RWPE2 (cell line): ENCODE measurements at places on chromosomes 12 and 14.
A peak's percentile ranks its signal among the peaks of the same experiment; 100 is the strongest.

GRCh38 chr12:128190614-128191013 lies 76.4 kb upstream of the TMEM132C start:
- H3K36me3 ChIP-seq: no peaks in the 10 kb centered on the region
- no peaks in the 10 kb centered on the region for H3K27me3 ChIP-seq
- no peak for DNase-seq
- H3K27ac ChIP-seq: no peak overlapping the region
- H3K4me1 ChIP-seq: no peaks in the 10 kb centered on the region

DNA sequence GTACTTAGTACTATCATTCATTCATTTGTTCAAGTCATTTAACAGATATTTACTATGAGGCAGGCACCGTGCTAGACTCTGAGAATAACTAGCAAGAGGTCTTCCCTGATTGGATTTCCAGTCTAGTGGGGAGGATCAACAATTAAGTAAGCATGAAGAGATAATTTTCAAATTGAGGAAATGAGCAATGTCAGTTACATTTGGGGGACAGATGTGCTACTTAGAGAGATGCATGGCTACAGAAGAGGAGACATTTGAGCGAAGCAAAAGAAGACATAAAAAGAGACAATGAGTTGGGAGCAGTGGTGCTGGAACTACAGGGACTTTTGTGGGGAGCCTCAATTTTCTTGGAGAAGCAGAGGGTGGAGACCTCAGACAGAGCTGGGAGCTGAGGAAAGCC lies 7.7 kb downstream of the KCNA5 start:
- H3K4me1 ChIP-seq: no peaks in the 10 kb centered on the region
- H3K4me3 ChIP-seq: no peak overlapping the region
- H3K27ac ChIP-seq: no peak overlapping the region
- no peaks in the 10 kb centered on the region for H3K36me3 ChIP-seq
- DNase-seq: no peak
- peaks cover 12% of the 10 kb centered on the region for H3K27me3 ChIP-seq

GRCh38 chr12:62291864-62292760 lies 31.9 kb downstream of the USP15 start:
- no peaks in the 10 kb centered on the region for H3K27me3 ChIP-seq
- no peaks in the 10 kb centered on the region for H3K4me1 ChIP-seq
- no peak for DNase-seq
- peaks cover 34% of the 10 kb centered on the region for H3K36me3 ChIP-seq

GRCh38 chr14:32980902-32981501 lies 42.3 kb downstream of the NPAS3 start:
- H3K4me3 ChIP-seq: no peak overlapping the region
- no peak for DNase-seq
- H3K36me3 ChIP-seq: no peaks in the 10 kb centered on the region
- H3K4me1 ChIP-seq: no peaks in the 10 kb centered on the region
- H3K27me3 ChIP-seq: peaks cover 22% of the 10 kb centered on the region

- H3K27me3 ChIP-seq: no peaks in the 10 kb centered on the region
- H3K4me1 ChIP-seq: no peaks in the 10 kb centered on the region
- no peak overlapping the region for H3K4me3 ChIP-seq
- peaks cover 67% of the 10 kb centered on the region for H3K36me3 ChIP-seq
Observed at GRCh38 chr12:47700263-47700662, 5.6 kb downstream of the RPAP3 start.

- no peak for DNase-seq
- H3K4me1 ChIP-seq: peaks cover 40% of the 10 kb centered on the region
- H3K36me3 ChIP-seq: no peaks in the 10 kb centered on the region
- peak overlapping the region; percentile 80 for H3K27ac ChIP-seq
- H3K4me3 ChIP-seq: no peak overlapping the region
Observed at GRCh38 chr12:92080911-92081285, 64.7 kb downstream of the BTG1 start.

DNA sequence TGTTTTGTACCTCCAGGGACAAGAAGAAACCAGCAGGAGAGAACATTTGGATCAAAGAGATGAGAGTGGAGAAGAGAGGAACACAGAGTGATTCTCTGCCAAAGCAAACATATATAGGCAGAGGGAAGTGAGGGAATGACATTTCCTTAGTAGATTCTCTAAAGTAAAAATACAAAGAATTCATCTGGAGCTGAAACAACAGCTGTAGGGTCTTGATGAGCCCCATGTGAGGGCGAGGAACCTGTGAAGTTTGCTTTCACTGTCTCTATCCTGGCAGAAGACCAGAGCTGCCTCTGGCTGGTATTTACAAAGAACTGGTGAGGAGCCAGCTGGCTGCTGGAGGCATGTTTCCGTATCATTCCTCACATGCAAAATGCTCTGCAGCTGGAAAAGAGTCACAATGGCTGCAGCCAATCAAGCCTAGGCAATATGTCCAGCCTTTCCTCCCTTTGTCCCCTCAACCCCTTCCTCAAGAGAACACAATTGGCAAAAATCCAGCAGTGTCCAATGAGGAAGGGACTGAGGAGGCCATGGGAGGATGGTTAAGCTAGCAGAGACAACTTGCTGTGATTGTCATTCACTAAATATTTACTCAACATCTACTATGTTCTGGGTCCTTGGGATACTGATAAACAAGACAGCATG lies 122.5 kb downstream of the PHLDA1 start:
- H3K4me3 ChIP-seq: no peak overlapping the region
- no peak for DNase-seq
- no peaks in the 10 kb centered on the region for H3K36me3 ChIP-seq
- no peaks in the 10 kb centered on the region for H3K27me3 ChIP-seq
- H3K4me1 ChIP-seq: peaks cover 3% of the 10 kb centered on the region
- no peak overlapping the region for H3K27ac ChIP-seq

DNA sequence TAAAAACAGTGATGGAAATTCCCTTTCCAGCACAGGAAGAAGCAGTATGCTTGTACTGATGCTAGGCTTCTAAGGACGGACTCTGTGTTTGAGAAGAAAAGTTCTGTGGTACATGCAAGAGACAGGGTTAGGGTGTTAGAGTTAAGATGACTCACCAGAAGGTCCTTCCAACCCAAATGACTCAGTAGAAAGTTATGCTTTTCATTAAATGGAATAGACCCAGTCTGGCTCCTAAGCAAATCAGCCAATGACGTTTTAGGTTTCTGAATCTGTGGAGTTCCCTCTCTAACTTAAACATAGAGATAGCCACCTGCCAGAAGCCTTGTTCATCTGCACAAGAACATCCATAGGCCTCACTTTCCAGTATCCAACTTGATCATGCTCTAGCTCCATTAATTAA lies 5.7 kb downstream of the PTHLH start:
- H3K36me3 ChIP-seq: peaks cover 70% of the 10 kb centered on the region
- H3K4me1 ChIP-seq: peaks cover 25% of the 10 kb centered on the region
- H3K27ac ChIP-seq: peak overlapping the region; percentile 96
- no peak for DNase-seq
- no peak overlapping the region for H3K4me3 ChIP-seq
- H3K27me3 ChIP-seq: no peaks in the 10 kb centered on the region

DNA sequence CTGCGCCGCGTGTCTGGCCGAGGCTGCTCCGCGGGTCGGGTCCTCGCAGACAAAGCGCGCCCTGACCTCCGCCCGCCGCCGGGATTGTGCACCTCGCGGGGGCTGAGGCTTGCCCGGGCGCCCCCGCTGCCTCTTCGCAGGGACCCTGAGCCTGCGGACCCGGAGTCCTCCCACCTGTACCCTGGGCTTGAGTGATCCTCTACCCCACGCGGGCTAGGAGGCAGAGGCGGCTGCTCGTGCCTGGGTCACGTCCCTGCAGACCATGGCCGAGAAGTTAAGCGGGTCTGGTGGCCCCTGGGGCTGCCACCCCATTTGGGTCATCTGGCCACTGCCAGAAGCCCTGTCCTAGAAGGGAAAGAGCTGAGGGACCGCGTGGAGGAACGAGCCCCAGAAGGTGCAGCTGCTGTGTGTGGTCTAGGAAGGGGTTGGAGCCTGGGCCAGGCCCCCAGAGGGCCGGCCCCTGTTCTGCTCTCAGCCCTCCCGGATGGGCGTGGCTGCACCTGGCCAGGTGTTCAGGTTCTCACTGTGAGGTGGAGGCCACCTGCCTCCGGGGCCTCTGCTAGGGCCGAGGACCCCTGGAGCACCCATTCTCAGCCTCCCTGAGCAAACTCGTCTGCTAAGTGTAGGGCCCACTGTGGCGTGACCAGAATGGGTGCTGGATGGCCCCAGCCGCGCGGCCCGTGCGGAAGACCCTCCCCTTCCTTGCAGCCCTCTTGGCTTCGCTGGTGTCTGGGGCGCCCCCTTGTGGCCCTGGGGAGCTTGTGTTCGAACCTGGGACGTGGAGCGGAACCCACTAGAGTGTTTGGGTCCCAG lies 49.6 kb downstream of the LRCOL1 start:
- no peak for DNase-seq
- H3K4me3 ChIP-seq: peak overlapping the region; percentile 96
- H3K27me3 ChIP-seq: no peaks in the 10 kb centered on the region
- no peaks in the 10 kb centered on the region for H3K36me3 ChIP-seq
- peak overlapping the region; percentile 48 for H3K27ac ChIP-seq
- H3K4me1 ChIP-seq: no peaks in the 10 kb centered on the region

DNA sequence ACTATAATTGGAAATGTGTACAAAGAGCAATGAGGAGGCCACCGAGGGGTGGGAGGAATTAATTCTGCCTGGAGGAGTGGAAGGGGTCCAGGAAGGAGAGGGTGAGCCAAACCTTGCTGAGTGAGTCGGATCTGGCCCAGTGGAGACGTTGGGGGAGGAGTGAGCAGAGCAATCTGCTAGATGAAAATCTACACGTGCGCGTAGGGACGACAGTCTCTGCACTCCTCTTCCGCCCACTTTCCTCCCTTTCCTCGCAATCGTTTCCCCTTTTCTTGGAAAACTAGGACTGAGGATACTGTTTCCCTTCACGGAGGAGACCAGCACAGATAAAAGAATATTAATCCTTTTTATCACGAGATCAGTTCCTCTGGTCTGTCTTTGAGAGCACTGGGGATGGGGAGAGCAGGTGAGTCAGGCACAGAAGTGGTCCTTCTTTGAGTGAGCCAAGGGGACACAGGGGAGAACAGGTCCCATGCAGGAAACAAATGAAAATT lies 2.9 kb upstream of the NAB2 start:
- peak overlapping the region; percentile 75 for H3K4me3 ChIP-seq
- peaks cover 10% of the 10 kb centered on the region for H3K4me1 ChIP-seq
- H3K27me3 ChIP-seq: no peaks in the 10 kb centered on the region
- DNase-seq: no peak
- peak overlapping the region; percentile 99 for H3K27ac ChIP-seq

DNA sequence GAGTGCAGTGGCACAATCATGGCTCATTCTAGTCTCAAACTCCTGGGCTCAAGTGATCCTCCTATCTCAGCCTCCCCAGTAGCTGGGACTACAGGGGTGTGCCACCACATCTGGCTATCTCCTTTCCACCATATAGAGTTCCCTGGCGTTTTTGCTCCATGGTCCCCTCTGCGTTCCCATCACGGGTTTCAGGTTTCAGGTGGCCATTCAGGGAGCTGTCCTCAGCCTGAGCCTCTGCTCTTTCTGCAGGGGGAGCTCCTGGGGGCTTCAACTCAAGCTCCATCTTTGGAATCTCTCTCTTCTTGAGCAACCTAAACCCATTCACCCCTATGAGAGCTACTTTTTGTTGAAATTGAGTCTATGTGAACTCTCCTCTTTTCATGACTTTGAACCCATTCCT lies 11.6 kb downstream of the SMIM41 start:
- H3K4me1 ChIP-seq: no peaks in the 10 kb centered on the region
- no peak overlapping the region for H3K27ac ChIP-seq
- no peak overlapping the region for H3K4me3 ChIP-seq
- H3K27me3 ChIP-seq: peaks cover 33% of the 10 kb centered on the region
- H3K36me3 ChIP-seq: no peaks in the 10 kb centered on the region

DNA sequence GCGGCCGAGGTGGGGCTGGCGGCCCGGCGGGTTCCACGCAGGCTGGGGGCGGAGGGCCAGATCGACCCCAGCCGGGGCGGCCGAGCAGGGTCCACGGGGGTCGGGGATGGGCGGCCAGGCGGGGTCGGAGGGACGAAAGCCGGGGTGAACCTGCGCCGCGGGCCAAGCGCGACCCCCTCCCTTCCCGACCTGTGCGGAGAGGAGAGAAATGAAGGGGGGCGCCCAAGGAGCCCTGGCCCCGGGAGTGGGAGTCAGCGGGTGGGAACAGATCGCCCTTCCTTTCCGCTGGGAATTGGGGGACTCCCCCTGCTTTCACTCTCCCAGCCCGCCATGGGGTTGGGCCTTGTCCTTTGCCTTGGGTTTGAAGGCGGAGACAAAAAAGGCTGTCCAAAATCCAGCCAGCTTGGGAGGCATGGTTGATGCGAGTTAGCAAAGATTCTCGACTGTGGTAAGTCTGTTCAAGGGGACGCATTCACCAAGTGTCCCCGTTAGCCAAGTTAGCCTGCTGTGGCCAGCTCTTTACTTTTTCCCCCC lies 559 bp upstream of the CKAP4 start:
- H3K27ac ChIP-seq: peak overlapping the region; percentile 80
- no peaks in the 10 kb centered on the region for H3K27me3 ChIP-seq
- H3K4me3 ChIP-seq: peak overlapping the region; percentile 100
- peaks cover 24% of the 10 kb centered on the region for H3K36me3 ChIP-seq
- peaks cover 15% of the 10 kb centered on the region for H3K4me1 ChIP-seq
- DNase-seq: peak; percentile 65

GRCh38 chr12:22014041-22014782 lies 31.8 kb upstream of the CMAS start:
- no peaks in the 10 kb centered on the region for H3K4me1 ChIP-seq
- H3K36me3 ChIP-seq: no peaks in the 10 kb centered on the region
- no peak for DNase-seq
- no peak overlapping the region for H3K27ac ChIP-seq

GRCh38 chr12:132286912-132287311 lies 42.5 kb downstream of the GALNT9 start:
- H3K27me3 ChIP-seq: no peaks in the 10 kb centered on the region
- peaks cover 41% of the 10 kb centered on the region for H3K4me1 ChIP-seq
- H3K4me3 ChIP-seq: no peak overlapping the region
- H3K36me3 ChIP-seq: no peaks in the 10 kb centered on the region
- H3K27ac ChIP-seq: peak overlapping the region; percentile 23
- DNase-seq: peak; percentile 63

DNA sequence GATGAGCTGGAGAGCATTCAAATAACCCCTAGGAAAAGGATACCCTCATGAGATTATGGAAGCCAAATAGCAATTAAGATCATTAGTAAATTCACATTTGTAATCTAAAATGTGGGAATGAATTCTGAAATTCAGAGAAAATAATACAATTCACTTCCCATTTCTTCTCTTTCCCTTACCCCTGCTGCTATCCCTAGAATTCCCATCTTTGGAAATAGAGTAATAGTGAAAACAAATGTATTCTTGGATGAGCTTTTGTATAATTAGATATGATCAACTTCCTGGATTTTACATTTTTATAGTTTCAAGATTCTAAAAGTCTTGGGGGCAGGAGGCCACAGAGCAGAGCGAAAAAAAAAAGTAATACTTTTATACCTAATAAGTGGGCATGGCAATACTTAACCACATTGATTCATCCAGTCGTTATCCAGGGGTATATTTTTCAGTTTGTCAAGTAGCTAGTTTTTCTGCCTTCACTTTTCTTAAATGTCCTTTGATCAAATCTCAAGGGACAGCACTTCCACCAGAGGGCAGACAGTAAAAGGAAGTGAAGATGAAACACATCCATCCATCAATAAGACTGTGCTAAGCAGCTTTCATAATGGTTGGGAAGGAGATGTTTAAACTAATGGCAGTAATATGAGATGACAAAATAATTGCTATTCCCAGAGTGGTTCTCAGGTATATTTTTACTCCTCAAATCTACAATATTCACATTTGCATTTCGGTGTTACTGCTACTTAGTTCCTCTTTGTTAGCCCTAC lies 401.3 kb downstream of the DIO2 start:
- no peak overlapping the region for H3K27ac ChIP-seq
- no peak for DNase-seq
- H3K4me3 ChIP-seq: no peak overlapping the region
- H3K4me1 ChIP-seq: no peaks in the 10 kb centered on the region
- H3K36me3 ChIP-seq: no peaks in the 10 kb centered on the region

- no peaks in the 10 kb centered on the region for H3K27me3 ChIP-seq
- no peak overlapping the region for H3K4me3 ChIP-seq
- peaks cover 28% of the 10 kb centered on the region for H3K36me3 ChIP-seq
Observed at GRCh38 chr14:90408713-90409112, 11.9 kb downstream of the CALM1 start.
